ELF-1 (cell line): ENCODE measurements at places on chromosomes 5 and 9.

GRCh38 chr9:87387351-87388011, 110.2 kb upstream of the DAPK1 start:
- DNase-seq: no peak

GRCh38 chr5:158915216-158915615, 184.5 kb downstream of the EBF1 start:
- DNase-seq: no peak

DNA sequence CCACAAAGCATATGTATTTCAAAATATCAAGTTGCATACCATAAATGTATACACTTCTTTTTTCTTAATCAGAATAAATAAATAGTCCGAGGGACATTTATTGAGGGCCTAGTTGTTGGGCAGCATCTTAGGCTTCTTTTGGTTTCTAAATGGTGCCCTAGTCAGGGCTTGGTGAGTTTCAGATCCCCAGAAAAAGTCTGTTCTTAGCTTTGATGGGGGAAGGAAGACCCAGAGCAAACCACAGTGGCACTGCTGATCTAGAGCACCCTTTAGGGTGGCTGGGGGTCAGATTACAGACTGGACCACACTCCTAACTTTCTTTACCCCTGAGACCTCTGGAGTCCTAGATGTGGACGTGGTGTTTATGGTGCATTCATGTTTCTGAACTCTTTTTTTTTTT, 97.8 kb downstream of the C9orf152 start:
- DNase-seq: no peak

GRCh38 chr5:14665949-14666348, 1.4 kb downstream of the OTULIN start:
- DNase-seq: peak; percentile 44

GRCh38 chr5:108516785-108517184, 134.9 kb upstream of the FBXL17 start:
- no peak for DNase-seq

DNA sequence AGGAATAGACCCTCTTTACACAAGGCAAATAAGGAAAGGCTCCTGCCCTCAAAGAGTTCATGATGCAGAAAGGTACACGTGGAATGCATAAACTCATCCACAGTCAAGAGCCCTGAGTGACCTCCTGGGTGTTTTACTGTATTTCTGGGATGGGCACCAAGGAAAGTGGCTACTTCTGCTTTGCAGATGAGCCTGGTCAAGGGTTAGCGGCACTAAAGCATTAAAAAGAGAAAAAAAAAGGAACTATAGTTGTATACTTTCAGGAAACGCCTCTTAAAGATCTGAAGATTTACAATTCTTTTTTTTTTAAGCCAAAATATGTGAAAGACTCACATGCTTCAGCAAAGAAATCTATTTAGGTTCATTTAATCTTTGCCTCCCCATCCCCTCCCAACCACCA, 366.2 kb upstream of the PDE4D start:
- no peak for DNase-seq

- DNase-seq: no peak
Observed at GRCh38 chr5:132056610-132057497, 3.6 kb upstream of the IL3 start.

GRCh38 chr9:123432331-123433236, 76.6 kb downstream of the CRB2 start:
- no peak for DNase-seq

DNA sequence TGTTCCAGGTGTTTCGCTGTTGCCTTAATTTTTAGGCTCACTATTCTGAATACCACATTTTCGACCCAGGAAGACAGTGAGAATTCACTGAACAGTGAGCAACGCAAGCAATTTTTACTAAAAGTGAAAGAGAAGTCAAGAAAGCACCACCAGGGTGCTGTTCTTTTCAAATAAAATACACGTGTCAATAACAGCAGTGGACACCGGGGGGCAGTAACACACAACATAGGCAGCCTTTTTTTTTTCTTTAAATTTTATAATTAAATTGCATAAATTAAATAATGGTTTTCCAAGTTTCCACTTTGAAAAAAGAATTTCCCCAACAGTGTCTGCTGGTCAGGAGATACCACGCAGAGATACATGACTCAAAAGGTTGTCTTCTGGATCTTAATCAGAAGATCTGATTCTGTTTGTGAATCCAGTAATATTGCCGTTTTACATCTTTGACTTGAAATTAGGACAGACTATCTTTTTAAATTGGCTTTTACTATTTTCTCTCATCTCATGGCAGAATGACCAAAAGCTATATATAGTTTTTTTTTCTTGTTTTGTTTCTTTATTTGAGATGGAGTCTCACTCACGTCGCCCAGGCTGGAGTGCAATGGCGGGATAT, 47.1 kb upstream of the SH3GL2 start:
- DNase-seq: peak; percentile 16

DNA sequence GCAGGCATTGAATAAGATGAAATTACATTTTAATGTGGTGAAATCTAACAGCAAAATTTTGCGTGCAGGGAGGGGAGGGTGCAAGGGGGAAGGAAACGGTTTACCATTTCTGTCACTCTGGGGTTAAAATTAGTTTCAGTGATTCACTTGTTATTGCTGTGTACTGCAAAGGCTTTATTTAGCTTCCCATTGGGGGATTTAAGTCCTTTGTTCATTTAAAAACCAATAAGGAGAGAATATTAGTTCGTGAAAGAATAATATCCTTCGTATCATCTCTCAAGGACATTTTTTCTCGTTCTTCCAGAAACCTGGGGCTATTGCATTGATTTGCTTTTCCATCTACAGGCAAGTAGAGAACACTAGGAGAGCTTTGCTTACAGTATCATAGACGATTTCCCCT, 667.8 kb upstream of the RGMB start:
- DNase-seq: no peak

- DNase-seq: no peak
Observed at GRCh38 chr5:168951356-168951755, 349.6 kb downstream of the SLIT3 start.

GRCh38 chr5:170357955-170358444, 31.2 kb downstream of the KCNMB1 start:
- peak; percentile 44 for DNase-seq

GRCh38 chr5:132378580-132378979, 9.1 kb downstream of the SLC22A5 start:
- DNase-seq: no peak

- DNase-seq: no peak
Observed at GRCh38 chr9:89961616-89962341, 357.0 kb downstream of the GADD45G start.

GRCh38 chr5:76104027-76104426, 20.8 kb downstream of the SV2C start:
- peak; percentile 57 for DNase-seq

DNA sequence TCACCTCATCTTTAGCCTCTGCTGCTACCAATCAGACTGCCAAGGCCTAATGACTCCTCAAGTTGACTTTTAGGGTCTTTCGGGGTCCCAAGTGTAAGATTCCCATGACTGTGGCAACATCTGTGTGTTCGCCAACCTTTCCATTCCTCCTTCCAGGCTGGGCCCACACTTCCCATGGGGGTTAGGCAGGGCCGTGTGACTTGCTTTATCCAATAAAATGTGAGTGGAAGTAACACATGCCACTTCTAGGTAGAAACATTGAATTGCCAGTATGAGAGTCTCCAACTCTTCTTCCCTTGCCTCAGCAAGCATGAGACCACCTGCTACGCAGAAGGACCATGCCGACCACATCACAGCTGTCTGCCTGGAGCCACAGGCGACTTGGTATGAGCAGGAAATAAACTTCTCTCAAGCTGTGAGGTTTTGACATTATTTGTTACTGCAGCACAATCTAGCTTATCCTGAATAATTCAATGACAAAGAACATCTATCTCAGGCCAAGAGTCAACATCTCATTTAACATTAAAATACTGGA, 190.4 kb upstream of the IER5L start:
- no peak for DNase-seq

- peak; percentile 54 for DNase-seq
Observed at GRCh38 chr5:62650197-62650596, 71.6 kb downstream of the LRRC70 start.

- no peak for DNase-seq
Observed at GRCh38 chr5:54443270-54443669, 12.2 kb upstream of the HSPB3 start.

DNA sequence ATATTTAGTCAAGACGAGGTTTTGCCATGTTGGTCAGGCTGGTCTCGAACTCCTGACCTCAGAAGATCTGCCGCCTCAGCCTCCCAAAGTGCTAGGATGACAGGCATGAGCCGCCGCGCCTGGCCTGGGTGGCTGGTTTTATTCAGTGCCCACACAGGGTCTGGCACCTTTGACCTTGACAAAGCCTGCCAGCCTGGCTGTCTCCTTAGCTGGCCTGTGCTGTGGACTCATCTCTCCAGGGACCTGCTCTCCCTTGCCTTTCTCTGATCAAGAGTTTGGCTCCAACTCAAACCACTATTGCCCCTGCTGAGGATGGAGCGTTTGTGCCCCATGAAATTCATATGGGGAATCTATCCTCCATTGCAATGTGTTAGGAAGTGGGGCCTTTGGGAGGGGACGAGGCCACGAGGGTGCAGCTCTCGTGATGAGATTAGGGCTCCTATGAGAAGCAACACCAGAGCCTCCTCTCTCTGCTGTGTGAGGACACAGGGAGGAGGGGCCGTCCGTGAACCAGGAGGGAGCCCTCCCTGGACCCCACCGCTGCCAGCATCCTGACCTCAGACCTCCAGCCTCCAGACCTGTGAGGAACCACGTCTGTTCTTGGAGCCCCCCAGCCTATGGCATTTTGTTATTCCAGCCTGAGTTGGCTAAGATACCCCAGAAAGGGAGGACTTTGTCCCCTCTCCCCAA, 45.0 kb downstream of the MRPL36 start:
- no peak for DNase-seq

- DNase-seq: no peak
Observed at GRCh38 chr5:24591426-24591825, 53.4 kb downstream of the CDH10 start.

- DNase-seq: peak; percentile 39
Observed at GRCh38 chr5:177094224-177095087, 7.7 kb downstream of the FGFR4 start.

DNA sequence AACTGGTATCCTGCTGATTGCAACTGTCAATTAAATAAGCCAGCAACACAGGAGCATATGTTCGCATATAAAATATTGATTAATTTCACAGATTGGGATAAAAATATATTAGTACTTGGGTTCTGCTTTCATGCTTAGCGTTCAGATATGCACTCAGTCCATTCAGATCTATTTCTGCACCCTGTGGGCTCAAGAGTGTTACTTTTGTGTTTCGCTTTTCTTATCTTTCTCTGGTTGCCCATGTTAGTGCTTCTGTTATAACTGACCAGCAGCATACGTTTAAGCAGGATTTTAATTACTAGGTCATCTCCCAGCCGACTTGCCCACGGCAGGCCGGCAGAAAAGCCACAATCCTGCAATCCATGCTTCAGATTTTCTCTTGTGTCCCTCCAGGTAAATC, 289.1 kb downstream of the EBF1 start:
- no peak for DNase-seq

- no peak for DNase-seq
Observed at GRCh38 chr9:71975833-71976232, 64.4 kb downstream of the C9orf85 start.

DNA sequence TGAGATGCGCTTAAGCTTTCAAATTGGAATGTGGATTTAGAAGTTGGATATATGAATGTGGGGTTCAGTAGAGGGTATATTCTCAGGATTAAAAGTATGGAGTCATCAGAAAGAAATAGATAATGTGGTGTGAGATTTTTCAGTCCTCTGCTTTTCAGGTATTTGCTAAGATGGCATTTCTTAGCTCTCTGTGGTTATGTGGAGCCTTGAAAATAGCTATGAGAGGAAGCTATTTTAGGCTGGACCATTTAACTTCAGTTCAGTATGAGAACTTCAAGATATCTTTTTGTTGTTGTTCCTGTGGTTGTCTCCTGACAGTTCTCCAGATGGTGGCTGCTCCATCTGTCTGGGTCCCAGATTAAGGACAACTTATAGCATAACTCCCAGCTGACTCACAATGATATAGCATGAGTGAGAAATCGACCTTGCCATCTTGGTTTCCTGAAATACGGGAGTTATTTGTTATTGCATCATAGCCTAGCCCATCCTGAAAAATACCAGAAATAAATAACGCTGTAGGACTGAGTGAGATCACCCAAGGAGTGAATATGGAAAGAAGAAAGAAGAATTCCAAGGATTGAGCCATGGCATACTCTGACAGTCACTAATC, 461.5 kb downstream of the ANXA1 start:
- no peak for DNase-seq

GRCh38 chr5:143968071-143968878, 156.3 kb downstream of the HMHB1 start:
- no peak for DNase-seq

DNA sequence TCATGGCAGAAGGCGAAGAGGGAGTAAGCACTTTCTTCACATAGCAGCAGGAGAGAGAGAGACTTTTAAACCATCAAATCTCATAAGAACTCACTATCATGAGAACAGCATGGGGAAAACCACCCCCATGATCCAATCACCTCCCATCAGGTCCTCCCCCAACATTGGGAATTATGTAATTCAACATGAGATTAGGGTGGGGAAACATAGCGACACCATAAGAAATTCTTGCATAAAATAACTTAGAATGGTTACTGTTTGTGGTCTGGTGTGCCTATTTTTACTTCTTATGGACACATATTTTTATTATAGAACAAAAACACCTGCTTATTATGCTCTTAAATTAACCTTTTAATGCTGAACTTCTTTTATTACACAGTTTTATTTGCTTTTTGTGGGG, 298.1 kb downstream of the PJA2 start:
- DNase-seq: no peak

GRCh38 chr5:80156156-80156555, 99.7 kb downstream of the SERINC5 start:
- DNase-seq: peak; percentile 88

- peak; percentile 89 for DNase-seq
Observed at GRCh38 chr5:139774980-139775661, 20.5 kb upstream of the PSD2 start.

GRCh38 chr5:142548739-142549275, 137.1 kb downstream of the FGF1 start:
- peak; percentile 96 for DNase-seq
